Activated T-cell treated with anti-CD3 and anti-CD28 coated beads, Interleukin-2, amount 50 U/mL, for 1 hour (primary cell): ENCODE measurements at places on chromosomes 16 and 17.

DNA sequence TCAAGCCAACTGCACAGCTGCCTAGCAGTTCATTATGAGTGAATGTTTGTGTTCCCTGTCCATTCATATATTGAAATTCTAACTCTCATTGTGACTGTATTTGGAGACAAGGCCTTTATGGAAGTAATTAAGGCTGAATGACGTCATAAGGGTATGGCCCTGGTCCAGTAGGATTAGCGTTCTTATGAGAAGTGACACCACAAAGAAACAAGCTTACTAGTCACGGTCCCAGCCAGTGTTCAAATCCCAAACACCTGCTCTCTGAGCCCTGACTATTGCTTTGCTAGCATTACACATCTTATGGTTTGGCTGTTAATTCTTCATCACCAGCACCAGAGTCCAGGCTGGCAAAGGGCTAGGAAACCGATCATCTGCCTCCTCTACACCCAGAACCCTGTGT, 2.2 kb downstream of the ZNF668 start:
- DNase-seq: no peak

DNA sequence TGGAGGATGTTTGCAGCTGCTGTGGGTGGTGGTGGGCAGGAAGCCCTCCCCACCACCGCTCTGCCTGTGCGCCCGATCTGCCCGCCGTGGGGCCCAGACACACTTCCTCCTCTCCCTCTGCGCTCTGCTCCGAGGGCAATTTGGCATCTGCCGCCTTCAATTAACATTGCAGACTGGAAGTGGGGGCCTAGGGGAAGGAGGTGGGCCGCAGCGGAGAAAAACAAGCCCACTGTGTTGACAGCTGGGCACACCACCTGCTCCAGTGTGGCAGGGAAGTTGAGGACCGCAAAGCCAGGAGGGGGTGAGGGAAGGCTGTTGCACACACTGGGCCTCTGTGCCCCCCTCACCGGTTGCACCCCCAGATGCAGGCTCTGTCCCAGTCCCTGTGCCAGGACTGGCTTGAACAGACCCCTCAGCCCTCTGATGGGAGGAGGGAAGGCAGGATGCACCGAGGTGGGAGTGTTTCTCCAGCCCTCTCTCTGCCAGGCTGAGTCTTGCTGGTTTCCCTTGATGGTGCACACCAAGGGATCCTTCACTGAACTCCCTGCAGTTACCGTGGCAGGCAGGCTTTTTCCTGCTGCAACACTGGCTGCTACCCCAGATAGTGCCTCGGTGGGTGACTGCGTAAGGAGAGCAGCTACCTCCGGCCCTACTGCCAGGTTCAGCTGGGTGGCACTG, 72.8 kb upstream of the MED9 start:
- DNase-seq: peak; percentile 57

DNA sequence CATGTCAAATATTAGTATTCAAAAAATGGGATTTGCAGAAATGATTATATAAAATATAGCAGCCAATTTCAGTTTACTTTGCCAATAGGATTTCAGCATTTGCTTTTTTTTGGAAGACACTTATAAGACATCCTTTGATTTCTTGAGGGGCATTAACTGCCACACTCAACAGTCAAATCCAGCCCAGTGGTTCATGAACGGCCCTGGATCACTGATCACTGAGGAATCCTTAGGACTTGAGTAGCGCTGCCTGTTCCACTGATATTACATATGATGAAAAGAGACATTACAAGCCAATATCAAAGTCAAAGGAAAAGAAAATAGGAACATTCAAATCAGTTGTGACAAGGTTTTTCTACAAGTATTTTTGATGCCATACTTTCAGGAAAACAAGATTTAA, 21.0 kb upstream of the YWHAE start:
- no peak for DNase-seq

DNA sequence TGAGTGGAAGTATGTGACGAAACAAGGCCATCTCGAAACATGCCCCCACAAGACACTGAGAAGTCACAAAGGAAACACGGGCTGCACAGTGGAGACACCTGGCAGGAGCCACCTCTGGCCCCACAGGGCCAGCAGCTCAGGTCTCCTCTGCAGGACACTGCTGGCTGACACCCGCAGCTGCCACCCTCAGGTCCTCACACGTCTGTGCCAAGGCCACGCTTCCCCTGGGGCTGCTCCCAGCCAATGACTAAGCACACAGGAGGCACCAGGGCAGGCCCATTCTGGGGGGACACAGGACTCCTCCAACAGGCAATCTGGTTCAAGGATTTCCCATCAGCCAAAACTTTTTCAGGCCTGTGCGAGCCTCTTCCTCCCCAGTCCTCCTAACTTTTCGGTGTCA, 36.4 kb downstream of the MBTPS1 start:
- DNase-seq: no peak

DNA sequence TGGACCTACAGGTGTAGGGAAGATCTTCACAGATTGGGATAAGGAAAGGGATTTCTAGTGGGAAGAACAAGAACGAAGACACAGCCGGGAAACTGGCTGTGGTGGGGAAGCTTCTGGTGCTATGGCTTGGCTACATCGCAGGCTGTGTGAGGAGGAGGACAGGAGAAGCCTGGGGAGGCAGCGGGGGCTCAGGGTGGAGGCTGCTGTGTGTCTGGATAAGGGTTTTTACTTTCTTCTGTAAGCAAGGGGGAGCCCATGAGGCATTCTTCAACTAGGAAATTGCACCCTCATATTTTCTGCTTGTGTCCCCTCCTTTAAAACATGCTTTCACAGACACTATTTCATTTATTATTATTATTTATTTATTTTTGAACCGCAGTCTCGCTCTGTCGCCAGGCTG, 2.9 kb upstream of the RHBDF2 start:
- DNase-seq: no peak

DNA sequence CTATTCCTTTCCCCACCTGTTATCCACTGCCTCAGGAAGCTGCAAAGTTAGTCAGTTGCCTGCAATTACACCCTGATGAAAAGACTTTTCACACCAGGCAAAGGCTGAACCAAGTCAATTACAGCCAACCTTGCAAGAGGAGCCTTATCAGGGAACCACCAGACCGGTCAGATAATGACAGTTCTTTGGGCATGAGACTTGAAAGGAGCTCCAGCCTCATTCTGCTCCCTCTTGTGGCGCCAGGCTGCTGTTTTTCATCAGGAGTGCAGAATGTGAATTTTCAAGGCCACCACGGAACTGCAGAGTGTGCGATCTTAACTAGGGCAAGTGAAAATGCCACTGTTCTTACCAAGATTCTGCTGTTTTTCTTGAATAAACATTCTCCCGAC, 22.5 kb downstream of the DNAI2 start:
- peak; percentile 32 for DNase-seq
